ENCODE measurements at places on chromosomes 13 and 19.
A peak's percentile ranks its signal among the peaks of the same experiment; 100 is the strongest.

DNA sequence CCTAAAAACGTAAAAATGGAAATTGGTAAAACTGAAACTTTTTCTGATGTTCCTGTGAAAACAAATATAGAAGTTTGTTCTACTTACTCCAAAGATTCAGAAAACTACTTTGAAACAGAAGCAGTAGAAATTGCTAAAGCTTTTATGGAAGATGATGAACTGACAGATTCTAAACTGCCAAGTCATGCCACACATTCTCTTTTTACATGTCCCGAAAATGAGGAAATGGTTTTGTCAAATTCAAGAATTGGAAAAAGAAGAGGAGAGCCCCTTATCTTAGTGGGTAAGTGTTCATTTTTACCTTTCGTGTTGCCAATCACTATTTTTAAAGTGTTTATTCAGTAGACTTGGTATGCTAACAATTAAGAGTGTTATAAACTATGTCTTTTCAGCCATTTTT lies 25.6 kb downstream of the BRCA2 start:
- no peak for DNase-seq

GRCh38 chr19:13262450-13262849 lies 112.2 kb downstream of the IER2 start:
- no peak for DNase-seq

- DNase-seq: no peak
Observed at GRCh38 chr19:54458648-54459281, 4.8 kb downstream of the LENG9 start.

GRCh38 chr13:92451060-92451459 lies 775.5 kb upstream of the GPC6 start:
- DNase-seq: no peak

DNA sequence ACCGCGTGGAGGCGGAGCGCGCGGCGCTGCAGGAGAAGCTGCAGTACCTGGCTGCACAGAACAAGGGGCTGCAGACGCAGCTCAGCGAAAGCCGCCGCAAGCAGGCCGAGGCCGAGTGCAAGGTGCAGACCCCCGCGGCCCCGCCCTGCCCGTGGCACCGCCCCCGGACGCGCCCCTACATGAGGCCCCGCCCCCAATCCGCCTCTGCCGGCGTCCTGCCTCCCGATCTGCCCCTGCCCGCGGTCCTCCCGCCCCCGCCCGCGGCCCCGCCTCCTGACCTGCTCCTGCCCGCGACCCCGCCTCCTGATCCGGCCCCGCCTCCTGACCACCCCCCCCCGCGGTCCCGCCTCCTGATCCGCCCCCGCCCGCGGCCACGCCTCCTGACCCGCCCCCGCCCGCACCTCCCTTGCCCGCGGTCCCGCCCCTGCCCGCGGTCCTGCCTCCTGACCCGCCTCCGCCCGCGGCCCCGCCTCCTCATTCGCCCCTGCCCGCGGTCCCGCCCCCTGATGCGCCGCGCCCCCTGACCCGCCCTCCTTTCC lies 11.7 kb downstream of the PRR36 start:
- DNase-seq: peak; percentile 65

DNA sequence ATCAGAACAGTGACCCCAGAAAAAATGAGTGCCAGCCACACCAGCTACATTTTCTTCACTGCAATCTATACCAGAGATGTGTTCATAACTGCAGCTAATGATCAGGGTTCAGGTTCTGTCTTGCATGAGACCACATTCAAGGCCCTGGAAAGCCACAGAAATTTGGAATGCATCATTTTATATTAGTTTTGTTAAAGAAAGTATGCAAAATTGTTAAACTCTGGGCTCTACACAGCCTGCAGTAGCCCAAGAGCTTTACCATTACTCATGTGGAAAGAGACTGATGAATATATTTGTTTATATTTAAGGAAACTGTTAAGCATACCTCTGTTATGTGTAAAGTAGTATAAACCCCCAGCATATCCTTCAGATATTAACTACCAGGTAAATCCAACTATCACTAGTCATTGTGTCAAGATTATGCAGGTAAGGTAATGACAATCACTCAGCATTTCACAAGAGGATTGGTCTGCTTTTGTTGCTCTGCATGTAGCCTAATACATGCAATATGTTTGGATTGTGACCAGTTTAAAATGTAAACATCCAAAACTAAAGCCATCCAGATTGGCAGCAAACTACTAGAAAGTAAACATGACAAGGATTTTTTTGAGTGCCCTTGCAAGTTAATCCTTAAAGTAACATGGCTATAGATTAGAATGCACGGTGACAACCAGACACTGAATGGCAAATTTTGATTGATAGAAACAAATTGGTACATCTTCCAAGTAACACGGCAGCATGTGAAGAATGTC lies 429.1 kb upstream of the ARGLU1 start:
- DNase-seq: no peak

- DNase-seq: no peak
Observed at GRCh38 chr13:92530364-92530763, 696.2 kb upstream of the GPC6 start.

- DNase-seq: no peak
Observed at GRCh38 chr13:30479154-30479882, 13.6 kb upstream of the HMGB1 start.

DNA sequence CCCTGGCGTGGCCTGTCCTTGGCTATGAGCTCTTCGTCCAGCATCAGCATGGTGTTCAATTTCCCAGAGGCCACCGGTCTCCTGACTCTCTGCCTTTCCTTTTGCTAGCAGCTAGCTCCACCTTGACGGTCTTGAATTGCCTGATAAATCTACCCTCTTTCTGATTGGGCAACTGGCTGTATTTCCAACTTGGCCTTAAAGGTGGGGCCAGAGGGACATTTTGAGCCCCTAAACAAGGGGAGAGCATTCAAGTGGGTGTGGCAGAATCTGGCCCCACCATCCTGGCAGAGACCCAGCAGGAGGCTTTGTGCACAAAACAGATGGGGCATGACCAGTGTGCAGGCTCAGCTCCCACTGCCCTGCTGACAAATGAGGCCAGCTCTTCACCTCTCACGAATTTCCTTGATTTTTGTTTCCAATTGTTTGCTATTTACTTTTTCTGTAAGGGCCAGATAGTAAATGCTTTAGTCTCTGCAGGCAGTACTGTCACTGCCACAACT lies 148.9 kb upstream of the VSTM2B start:
- DNase-seq: no peak

GRCh38 chr13:23325191-23325590 lies 108.3 kb downstream of the SACS start:
- no peak for DNase-seq

GRCh38 chr13:112968380-112968909 lies 569 bp upstream of the MCF2L start:
- peak; percentile 32 for DNase-seq

DNA sequence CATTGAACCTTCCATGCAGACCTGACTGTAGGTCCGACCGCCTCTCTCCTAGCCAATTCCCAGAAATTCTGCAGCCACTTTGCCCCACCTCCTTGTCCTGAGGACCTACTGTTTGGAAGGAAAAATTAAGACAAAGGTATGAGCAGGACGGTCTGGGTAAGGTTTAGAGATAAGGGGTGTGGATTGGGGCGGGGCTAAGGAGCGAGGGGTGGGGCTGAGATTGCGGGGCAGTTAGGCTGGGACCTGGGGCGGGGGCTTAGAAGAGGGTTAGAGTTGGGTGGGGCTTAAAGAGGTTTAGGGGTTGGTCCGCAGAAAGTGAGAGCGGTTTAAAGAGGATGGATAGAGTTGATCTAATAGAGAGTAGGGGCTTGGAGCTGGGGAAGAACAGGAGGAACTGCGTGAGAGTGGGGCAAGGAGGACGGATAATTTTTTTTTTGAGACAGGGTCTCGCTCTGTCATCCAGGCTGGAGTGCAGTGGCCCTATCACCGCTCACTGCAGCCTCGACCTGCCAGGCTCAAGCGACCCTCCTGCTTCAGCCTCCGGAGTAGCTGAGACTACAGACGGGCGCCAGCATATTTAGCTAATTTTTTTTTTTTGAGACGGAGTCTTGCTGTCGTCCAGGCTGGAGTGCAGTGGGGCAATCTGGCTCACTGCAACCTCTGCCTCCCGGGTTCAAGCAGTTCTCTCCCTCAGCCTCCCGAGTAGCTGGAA lies 1.7 kb upstream of the ZNF865 start:
- no peak for DNase-seq

- no peak for DNase-seq
Observed at GRCh38 chr19:39631178-39631577, 24.5 kb upstream of the LGALS16 start.

- DNase-seq: peak; percentile 98
Observed at GRCh38 chr19:51367565-51368365, 1.0 kb downstream of the CLDND2 start.

- no peak for DNase-seq
Observed at GRCh38 chr13:25319771-25320170, 18.3 kb downstream of the NUP58 start.

DNA sequence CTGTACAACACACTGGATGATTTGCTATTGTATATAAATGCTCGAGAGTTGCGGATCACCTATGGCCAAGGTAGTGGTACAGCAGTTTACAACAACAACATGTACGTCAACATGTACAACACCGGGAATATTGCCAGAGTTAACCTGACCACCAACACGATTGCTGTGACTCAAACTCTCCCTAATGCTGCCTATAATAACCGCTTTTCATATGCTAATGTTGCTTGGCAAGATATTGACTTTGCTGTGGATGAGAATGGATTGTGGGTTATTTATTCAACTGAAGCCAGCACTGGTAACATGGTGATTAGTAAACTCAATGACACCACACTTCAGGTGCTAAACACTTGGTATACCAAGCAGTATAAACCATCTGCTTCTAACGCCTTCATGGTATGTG lies 21.5 kb downstream of the OLFM4 start:
- DNase-seq: no peak

DNA sequence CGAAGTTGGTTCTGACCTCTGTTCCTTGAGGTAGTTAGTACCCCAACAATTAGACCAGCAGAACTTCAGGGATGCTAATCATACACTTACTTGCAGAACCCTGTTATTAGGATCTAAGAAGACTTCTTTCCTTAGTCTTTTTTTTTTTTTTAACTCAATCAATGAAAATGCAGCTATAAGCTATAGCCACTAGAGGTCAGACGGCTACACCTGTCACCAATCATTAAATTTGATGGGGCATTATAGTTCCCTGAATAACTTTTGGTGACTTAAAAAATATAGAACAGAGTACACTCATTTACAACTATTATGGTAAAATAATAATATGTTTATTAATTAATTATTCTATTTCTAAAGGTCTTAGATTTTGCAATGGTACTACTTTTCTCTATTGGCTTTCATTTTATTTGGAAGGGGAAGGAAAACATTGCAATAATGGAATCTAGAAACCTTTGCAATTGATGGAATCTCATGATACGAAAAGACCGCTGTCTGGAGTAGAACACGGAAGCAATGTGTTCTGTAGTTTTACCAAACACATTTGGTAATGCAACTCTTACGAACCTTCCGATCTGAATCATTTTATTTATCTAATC lies 483.2 kb downstream of the DIAPH3 start:
- DNase-seq: no peak

DNA sequence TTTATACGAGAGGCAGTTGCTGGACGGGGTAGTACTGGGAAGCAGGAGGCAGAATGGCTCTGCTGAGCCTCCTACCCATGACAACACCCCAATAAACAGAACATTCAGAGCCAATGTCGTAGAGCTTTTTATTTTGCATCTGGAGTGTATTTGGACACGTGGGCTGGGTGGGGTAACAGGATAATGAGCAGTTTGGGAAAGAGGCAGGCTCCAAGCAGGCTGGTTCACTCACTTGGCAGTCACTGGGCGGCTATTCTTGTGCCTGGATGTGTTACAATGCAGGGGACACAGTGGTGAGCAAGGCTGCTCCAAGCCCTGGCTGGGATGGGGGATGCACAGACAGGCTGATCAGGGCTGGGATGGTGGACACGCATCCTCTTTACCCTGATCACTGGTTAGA lies 9.5 kb downstream of the ACTMAP start:
- no peak for DNase-seq

- no peak for DNase-seq
Observed at GRCh38 chr19:34172661-34173192, 423 bp downstream of the LSM14A start.

- DNase-seq: no peak
Observed at GRCh38 chr19:28977826-28978225, 235.1 kb downstream of the UQCRFS1 start.

GRCh38 chr13:70390968-70391367 lies 282.7 kb upstream of the KLHL1 start:
- no peak for DNase-seq

GRCh38 chr13:38365661-38366060 lies 16.0 kb downstream of the UFM1 start:
- no peak for DNase-seq

- DNase-seq: no peak
Observed at GRCh38 chr19:39156326-39157230, 31.0 kb downstream of the PAK4 start.

GRCh38 chr19:57308514-57308913 lies 11.8 kb upstream of the ZNF543 start:
- DNase-seq: no peak

- DNase-seq: no peak
Observed at GRCh38 chr19:14439014-14439413, 5.9 kb downstream of the PKN1 start.

GRCh38 chr13:98853771-98854221 lies 101.3 kb upstream of the SLC15A1 start:
- peak; percentile 63 for DNase-seq

DNA sequence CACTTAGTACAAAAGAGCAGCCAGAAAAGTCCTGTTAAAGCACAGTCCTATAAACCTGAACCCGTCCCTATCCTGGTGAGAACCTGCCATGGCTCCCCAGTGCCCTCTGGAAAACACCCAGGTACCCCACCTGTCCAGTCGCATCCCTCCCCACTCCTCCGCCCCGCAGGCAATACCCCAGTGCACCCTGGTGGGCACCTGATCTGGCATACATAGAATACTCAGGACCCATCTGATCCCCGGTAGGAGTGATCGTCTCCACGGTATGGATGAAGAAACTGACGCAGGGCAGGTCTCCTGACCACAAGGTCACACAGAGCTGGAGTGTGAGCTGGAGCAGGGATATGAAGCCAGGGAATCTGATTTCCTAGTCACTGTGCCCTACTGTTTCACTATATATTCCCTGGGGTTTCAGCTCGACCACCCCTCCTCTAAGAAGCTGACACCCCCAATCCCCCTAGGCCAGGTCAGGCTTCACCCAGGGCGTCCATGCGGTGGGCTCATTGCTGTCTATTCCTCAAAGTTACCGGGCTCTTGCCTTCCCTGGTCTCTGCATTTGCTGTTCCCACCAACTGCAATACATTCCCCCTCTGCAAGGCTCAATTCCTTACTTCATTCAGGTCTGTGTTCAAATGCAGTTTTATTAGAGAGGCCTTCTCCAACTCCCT lies 12.6 kb downstream of the FBXO46 start:
- DNase-seq: no peak

GRCh38 chr13:113656831-113657671 lies 947 bp downstream of the ATP4B start:
- no peak for DNase-seq

- no peak for DNase-seq
Observed at GRCh38 chr19:40600570-40601133, 517 bp upstream of the LTBP4 start.

GRCh38 chr13:108705031-108705430 lies 75.6 kb downstream of the MYO16 start:
- DNase-seq: no peak

- DNase-seq: no peak
Observed at GRCh38 chr19:48477698-48478338, 8.6 kb downstream of the CYTH2 start.
